Cardiac muscle cell (in vitro differentiated cells and primary cell): ENCODE measurements at places on chromosomes 5 and 9.

DNA sequence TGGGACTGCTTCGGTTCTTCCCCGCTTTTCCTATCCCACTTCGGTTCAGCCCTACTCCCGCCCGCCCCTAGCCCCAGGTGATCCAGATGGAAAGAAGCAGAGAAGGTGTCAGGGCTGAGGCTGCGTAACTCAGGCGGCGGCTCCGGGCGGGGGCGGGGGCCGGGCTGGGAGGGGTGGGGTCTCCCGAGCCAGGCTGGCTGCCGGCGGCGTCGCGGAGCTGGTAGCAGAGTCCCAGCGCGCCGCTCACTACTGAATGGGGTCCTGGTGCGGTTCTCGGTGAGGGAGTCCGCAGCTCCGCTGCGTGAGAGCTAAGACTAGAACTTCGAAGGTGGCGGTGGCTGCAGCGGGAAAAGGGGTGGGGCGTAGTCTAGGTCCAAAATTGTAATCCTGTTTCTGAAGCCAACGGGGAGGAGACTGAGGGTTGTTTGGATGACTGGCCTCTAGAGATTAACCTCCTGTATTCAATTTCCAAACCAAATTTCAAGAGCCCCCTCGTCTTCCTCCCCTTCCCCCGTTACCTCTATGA is 1.4 kb downstream of the PRR16 start:
- H3K27me3 ChIP-seq, result peaks cover 41% of the 10 kb centered on the region
- H3K4me3 ChIP-seq, result peak overlapping the region; percentile 49

DNA sequence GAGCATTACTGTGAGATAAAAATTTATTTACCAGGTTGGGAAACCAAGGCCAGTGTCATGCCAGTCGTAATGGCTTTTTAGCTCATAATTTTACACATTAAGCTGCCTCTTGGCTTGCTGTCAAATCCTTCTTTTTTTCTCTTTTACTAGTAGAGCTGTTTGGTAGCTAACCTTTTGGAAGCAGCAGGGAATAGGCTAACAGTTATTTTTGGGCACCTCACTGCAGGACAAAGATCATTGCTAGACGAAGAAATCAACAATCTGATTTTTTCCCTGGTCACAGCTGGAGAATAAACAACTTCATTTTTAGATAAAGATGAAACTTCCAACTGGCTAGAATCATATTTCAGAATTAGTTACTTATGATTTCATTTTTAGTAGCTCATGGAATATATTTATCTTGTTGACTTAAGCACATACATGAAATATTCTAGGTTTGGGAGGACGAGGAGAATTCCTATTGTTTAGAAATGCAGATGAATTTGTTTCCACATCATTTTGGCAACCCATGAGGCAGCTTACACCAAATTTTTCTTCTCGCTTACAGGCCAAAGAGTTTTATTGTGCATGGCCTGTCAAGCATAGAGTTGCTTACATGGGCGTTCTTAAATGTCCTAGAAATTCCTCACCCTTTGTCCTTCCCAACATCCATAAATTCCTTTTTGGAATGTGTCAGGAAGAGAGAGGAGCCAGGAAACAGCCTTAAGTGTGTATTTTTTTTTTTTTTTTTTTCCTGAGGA is 19.6 kb downstream of the TNC start:
- H3K36me3 ChIP-seq, result no peaks in the 10 kb centered on the region
- no peaks in the 10 kb centered on the region for H3K4me1 ChIP-seq
- no peaks in the 10 kb centered on the region for H3K27me3 ChIP-seq
- H3K27ac ChIP-seq, result no peak overlapping the region
- no peak for DNase-seq

DNA sequence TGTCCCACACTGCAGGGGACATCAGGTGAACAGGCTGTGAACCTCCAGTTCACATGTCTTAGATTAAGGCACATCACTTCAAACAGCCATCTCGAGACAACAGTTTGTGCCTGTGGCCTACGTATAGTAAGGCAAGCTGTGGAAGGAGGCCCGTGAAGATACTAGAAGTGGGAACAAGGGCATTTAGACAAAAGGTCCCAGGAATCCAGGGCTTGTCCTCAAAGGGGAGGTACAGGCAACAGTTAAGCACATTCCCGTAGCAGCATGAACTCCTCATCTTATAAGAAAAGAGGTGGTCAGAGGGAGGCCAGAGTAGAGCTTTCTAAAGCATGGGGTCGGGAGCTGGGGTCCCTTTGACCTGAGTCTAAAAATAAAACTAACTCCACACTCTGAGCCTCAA is 122.5 kb upstream of the TRPM3 start:
- no peaks in the 10 kb centered on the region for H3K36me3 ChIP-seq
- no peaks in the 10 kb centered on the region for H3K27me3 ChIP-seq

GRCh38 chr9:114861922-114862605 is 56.2 kb upstream of the TNFSF15 start:
- no peak overlapping the region for H3K4me3 ChIP-seq
- no peaks in the 10 kb centered on the region for H3K36me3 ChIP-seq
- peaks cover 4% of the 10 kb centered on the region for H3K27me3 ChIP-seq

DNA sequence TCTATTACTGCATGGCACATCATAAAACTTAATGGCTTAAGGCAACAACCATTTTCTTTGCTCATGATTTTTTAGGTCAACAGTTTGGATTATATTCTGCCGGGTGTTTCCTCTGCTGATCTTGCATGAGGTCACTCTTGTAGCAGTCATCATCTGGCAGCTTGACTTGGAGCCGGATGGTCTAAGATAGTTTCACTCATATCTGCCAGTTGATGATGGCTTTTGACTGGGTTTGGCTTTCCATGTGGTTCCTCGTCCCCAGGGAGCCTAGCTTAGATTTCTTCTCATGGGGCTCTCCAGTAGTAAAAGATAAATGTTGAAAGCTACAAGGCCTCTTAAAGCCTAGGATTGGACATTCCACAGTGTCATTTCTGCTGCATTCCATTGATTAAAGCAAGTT is 27.4 kb downstream of the LNPEP start:
- no peak overlapping the region for H3K4me3 ChIP-seq
- H3K27ac ChIP-seq, result peak overlapping the region; percentile 82
- no peaks in the 10 kb centered on the region for H3K27me3 ChIP-seq
- peak; percentile 64 for DNase-seq
- H3K36me3 ChIP-seq, result no peaks in the 10 kb centered on the region
- peaks cover 27% of the 10 kb centered on the region for H3K4me1 ChIP-seq

DNA sequence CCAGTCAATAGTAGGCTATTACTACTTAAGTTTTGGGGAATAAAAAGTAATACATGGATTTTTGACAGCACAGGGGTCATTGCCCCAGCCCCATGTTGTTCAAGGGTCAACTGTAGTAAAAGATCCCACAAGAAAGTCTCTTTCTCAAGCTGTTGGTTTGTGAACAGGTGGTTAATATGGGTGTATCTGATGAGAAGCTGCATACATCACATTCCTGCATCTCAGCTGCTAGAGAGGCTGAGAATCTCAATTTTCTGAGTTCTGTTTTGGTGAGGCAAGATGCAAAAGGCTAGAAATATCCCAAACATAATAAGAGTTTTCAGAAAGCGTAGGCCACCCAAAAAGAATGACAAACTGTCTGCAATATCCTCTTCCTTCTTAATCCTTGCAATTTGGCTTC is 76.8 kb upstream of the DAPK1 start:
- H3K27me3 ChIP-seq, result no peaks in the 10 kb centered on the region
- no peaks in the 10 kb centered on the region for H3K4me1 ChIP-seq
- H3K4me3 ChIP-seq, result no peak overlapping the region
- no peaks in the 10 kb centered on the region for H3K36me3 ChIP-seq
- no peak for DNase-seq

DNA sequence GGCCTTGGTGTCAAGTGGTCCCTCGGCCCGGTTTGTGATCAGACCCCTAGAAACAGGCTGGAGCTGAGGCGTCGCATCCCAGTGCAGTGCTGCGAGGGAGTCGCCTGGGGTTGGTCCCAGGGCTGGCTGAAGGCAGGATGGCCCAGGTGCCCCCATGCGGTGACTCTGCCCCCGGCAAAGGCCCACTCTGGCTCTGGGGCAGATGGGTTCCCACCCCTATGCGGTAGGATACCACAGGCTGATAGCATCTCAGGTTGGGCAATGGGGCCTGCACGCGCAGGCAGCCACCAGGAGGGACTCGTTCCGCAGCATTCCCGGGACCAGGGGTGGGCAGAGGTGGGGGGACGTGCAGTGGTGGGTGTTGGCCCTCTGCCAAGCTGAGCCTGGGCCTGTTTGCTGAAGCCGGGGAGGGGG is 86.0 kb downstream of the RXRA start:
- H3K27ac ChIP-seq, result no peak overlapping the region
- no peaks in the 10 kb centered on the region for H3K27me3 ChIP-seq
- no peak overlapping the region for H3K4me3 ChIP-seq
- H3K4me1 ChIP-seq, result peaks cover 5% of the 10 kb centered on the region

DNA sequence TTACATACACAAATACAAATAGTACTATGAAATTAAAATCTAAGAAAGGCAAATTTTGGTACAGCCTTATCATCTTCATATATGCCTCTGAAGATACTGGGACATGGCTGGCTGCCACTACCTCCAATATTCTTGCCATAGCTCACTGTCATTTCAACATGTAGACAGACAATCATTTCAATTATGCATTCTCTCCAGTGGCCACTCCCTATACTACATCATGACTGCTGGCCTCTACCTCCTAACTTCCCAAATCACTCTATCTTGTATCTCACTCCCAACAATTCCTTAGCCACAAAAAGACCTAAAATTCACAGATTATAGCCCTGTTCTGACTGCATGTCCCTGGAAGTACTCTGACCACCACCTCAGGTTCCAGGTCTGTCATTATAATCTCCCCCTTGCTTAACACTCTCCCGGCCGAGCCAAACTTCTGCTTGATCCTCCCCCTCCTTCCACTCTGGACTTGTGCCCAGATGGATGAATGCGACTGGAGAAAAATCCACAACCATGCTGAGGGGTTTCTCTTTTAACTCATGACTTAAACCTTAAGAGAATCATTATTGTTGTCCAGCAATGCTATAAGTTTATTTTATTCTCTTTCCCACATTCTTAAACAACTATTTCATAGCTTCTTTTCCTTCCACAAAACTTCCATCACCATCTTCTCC is 225.3 kb upstream of the TLE4 start:
- H3K27me3 ChIP-seq, result no peaks in the 10 kb centered on the region
- no peaks in the 10 kb centered on the region for H3K36me3 ChIP-seq
- no peak overlapping the region for H3K27ac ChIP-seq
- peak; percentile 12 for DNase-seq
- H3K4me3 ChIP-seq, result no peak overlapping the region

DNA sequence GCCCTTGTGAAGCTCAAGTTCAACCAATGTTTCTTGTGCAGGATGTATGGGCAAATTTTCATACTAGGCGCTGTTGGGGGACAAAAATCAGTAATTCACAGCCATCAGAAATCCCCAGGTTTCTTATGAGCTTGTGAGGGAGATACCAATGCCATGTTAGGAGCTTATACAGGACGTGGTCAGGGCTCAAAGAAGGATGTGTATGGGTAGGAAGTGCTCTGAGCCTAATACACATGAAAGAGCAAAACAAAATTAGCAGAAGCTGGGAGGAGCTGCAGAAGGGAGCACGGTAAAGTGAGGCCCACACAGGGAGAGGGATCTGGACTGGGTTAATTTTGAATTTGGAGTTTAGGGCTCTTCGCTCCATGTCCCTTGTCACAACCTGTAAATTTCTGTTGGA is 114.6 kb upstream of the MAP3K1 start:
- no peak for DNase-seq
- H3K27ac ChIP-seq, result no peak overlapping the region
- H3K4me3 ChIP-seq, result no peak overlapping the region
- peaks cover 33% of the 10 kb centered on the region for H3K4me1 ChIP-seq
- H3K36me3 ChIP-seq, result no peaks in the 10 kb centered on the region

- no peaks in the 10 kb centered on the region for H3K36me3 ChIP-seq
- peak; percentile 9 for DNase-seq
- peaks cover 29% of the 10 kb centered on the region for H3K27me3 ChIP-seq
- H3K4me1 ChIP-seq, result no peaks in the 10 kb centered on the region
- no peak overlapping the region for H3K27ac ChIP-seq
Observed at GRCh38 chr9:95349091-95350038, 31.9 kb upstream of the FANCC start.

- H3K4me3 ChIP-seq, result peak overlapping the region; percentile 24
- no peak overlapping the region for H3K27ac ChIP-seq
- peaks cover 4% of the 10 kb centered on the region for H3K4me1 ChIP-seq
- peaks cover 79% of the 10 kb centered on the region for H3K27me3 ChIP-seq
- H3K36me3 ChIP-seq, result no peaks in the 10 kb centered on the region
- DNase-seq, result peak; percentile 70
Observed at GRCh38 chr5:123099514-123100151, 10.6 kb downstream of the PRDM6 start.

GRCh38 chr5:60335913-60336312 is 364.1 kb downstream of the DEPDC1B start:
- DNase-seq, result no peak
- no peaks in the 10 kb centered on the region for H3K4me1 ChIP-seq
- H3K27me3 ChIP-seq, result no peaks in the 10 kb centered on the region

- peak overlapping the region; percentile 4 for H3K27ac ChIP-seq
- H3K4me3 ChIP-seq, result no peak overlapping the region
- peak; percentile 15 for DNase-seq
- no peaks in the 10 kb centered on the region for H3K36me3 ChIP-seq
- no peaks in the 10 kb centered on the region for H3K27me3 ChIP-seq
Observed at GRCh38 chr5:43101491-43101890, 19.2 kb upstream of the ZNF131 start.

DNA sequence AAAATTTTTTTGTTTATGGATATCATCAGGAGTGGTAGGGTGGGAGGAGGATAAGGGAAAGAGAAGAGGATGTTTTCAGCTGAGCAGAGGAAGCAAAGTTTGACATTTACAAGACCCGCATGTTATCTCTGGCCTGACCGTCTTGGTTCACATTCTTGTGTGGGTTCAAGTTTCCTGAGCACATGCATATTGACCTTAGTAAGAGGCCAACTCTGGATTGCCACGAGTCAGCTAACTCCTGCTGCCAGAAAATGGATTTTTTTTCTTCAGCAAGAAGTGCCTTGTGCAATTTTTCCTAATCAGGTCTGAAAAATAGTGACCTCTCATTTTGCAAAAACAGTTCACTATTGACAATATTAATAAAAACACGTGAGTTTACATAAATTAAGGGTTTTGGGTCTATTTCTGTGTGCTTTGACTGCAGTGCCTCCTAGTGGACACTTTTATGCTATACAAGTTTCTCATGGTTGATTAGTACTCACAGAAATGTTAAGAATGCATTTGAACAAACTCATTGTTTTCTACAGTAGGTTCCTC is 27.1 kb upstream of the BASP1 start:
- H3K27ac ChIP-seq, result no peak overlapping the region
- H3K4me3 ChIP-seq, result no peak overlapping the region
- peaks cover 11% of the 10 kb centered on the region for H3K4me1 ChIP-seq
- H3K36me3 ChIP-seq, result no peaks in the 10 kb centered on the region
- no peaks in the 10 kb centered on the region for H3K27me3 ChIP-seq
- peak; percentile 95 for DNase-seq

GRCh38 chr5:149747141-149747832 is 17.2 kb downstream of the PPARGC1B start:
- no peaks in the 10 kb centered on the region for H3K36me3 ChIP-seq
- H3K27ac ChIP-seq, result no peak overlapping the region
- DNase-seq, result no peak
- H3K27me3 ChIP-seq, result no peaks in the 10 kb centered on the region
- H3K4me3 ChIP-seq, result no peak overlapping the region

GRCh38 chr9:122184551-122184950 is 24.8 kb downstream of the MORN5 start:
- H3K4me1 ChIP-seq, result no peaks in the 10 kb centered on the region
- no peak overlapping the region for H3K27ac ChIP-seq
- H3K4me3 ChIP-seq, result no peak overlapping the region

- H3K27ac ChIP-seq, result peak overlapping the region; percentile 90
- no peak overlapping the region for H3K4me3 ChIP-seq
- DNase-seq, result no peak
- peaks cover 32% of the 10 kb centered on the region for H3K4me1 ChIP-seq
Observed at GRCh38 chr5:142095035-142095434, 13.5 kb upstream of the NDFIP1 start.

GRCh38 chr9:130394814-130395470 is 49.8 kb upstream of the ASS1 start:
- H3K4me3 ChIP-seq, result no peak overlapping the region
- no peaks in the 10 kb centered on the region for H3K36me3 ChIP-seq
- H3K27me3 ChIP-seq, result no peaks in the 10 kb centered on the region
